ENCODE measurements at places on chromosomes 5 and 9. TPM values are rescaled to one million over a fixed set of nuclear protein-coding genes. Genes with fewer than 3 reads are reported as not detected.

GRCh38 chr5:17216974-17217492 is 398 bp upstream of the BASP1 start:
- DNase-seq, result peak; percentile 59

- DNase-seq, result peak; percentile 40
Measured at GRCh38 chr5:122500245-122501088, 188.4 kb downstream of the SNCAIP start.

- no peak for DNase-seq
Measured at GRCh38 chr9:2634153-2634552, 12.6 kb downstream of the VLDLR start.

- no peak for DNase-seq
Measured at GRCh38 chr9:93575796-93576257, 557 bp upstream of the PHF2 start.

DNA sequence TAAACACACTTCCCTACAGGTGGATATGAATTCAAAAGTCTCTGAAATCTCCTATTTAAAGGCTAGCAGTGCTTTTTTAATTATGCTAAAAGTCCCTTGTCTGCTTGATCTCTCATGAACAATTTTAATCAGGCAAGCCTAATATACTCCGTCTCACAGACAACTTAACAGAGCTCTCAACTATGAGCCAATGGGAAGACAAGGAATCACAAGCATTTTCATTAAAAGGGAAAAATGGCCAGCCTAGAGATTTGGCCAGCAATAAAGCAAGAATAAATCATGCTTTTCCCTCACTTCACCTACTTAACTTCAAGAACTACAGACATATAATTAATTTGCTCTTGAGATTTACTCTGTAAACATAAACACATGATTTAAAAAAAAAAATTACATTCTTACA is 78.0 kb downstream of the RFX3 start:
- DNase-seq, result no peak

DNA sequence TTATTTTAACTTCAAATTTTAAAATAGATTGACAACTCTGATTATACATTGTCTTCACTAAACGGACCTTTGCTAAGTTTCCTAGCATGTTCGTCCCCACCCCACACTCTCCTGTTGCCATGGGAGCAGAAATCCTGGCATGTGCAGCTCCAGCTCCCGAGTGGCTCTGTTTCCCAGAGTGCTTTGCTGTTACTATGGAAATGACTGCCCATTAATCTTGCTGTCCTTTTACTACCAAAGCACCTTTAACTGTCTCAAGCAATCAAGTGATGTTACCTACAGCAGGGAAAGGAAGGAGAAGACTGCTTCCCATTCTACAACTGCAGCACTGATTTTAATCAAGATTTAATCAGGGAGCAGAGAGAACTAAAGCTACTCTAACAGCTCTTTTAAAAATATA is 212.0 kb upstream of the KIF2A start:
- DNase-seq, result peak; percentile 59

GRCh38 chr5:72296256-72296655 is 23.8 kb downstream of the MRPS27 start:
- DNase-seq, result no peak

- DNase-seq, result no peak
Measured at GRCh38 chr9:79014929-79015699, 556.7 kb upstream of the TLE4 start.

DNA sequence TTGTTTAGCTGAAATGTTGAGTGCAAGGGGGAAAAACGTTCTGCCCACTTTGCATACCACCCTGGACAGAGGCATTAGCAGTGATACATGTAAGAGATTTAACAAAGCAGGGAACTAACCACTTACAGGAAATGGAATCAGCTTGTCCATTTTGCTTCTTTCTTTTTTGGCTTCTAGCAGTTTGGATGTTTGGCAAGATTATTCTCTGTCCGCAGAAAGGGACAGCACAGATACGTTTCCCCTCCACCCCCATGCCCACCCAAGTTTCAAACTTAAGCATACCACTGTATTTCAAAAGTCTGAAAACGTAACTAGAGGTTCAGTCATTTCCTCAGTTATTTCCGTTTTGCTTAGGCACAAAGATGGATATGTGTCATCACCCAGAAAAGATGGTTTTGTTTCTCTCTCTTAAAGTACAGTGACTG is 118.4 kb downstream of the GDNF start:
- no peak for DNase-seq

- no peak for DNase-seq
Measured at GRCh38 chr5:111532886-111533582, 20.7 kb upstream of the STARD4 start.

DNA sequence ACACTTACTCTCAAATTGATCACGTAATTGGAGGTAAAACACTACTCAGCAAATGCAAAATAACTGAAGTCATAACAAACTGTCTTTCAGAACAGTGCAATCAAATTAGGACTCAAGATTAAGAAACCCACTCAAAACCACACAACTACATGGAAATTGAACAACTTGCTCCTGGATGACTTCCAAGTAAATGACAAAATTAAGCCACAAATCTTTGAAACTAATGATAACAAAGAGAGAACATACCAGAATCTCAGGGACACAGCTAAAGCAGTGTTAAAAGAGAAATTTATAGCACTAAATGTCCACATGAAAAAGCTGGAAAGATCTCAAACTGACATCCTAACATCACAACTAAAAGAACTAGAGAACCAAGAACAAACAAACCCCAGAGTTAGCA is 540.5 kb upstream of the CDH18 start:
- DNase-seq, result no peak

- DNase-seq, result no peak
Measured at GRCh38 chr9:134855231-134855899, 25.2 kb upstream of the FCN2 start.

- no peak for DNase-seq
Measured at GRCh38 chr9:68706363-68707201, 1.5 kb downstream of the PIP5K1B start.

The ECM2 gene
- 12.6 TPM for polyA plus RNA-seq

The PKD2L2 gene
- polyA plus RNA-seq, result 0.42 TPM

The CCL28 gene
- polyA plus RNA-seq, result 3.0 TPM

The ACO1 gene
- polyA plus RNA-seq, result 32.3 TPM

The CD72 gene
- polyA plus RNA-seq, result 2.6 TPM

The SPATA31C1 gene
- 0.63 TPM for polyA plus RNA-seq

The KIF12 gene
- 155 TPM for polyA plus RNA-seq
